ENCODE measurements at places on chromosomes 1 and 21.

DNA sequence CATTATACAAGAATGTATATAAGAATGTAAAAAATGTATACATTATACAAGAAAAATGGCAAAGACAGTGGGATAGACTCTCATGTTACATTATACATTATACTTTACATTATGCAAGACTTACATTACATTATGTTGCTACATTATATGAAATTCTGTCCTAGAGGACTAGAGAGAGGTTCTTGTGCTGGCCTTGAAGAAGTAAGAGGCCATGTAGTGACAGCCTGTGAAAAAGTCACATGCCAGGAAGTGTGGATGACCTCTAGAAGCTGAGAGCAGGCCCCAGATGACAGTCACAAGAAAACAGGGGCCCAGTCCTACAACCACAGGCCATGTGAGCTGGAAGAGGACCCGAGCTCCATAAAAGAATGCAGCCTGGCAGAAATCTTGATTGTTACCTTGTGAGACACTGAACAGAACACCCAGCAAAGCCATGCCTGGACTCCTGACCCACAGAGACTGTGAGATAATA, 30.5 kb upstream of the AHCYL1 start:
- no peak for DNase-seq

DNA sequence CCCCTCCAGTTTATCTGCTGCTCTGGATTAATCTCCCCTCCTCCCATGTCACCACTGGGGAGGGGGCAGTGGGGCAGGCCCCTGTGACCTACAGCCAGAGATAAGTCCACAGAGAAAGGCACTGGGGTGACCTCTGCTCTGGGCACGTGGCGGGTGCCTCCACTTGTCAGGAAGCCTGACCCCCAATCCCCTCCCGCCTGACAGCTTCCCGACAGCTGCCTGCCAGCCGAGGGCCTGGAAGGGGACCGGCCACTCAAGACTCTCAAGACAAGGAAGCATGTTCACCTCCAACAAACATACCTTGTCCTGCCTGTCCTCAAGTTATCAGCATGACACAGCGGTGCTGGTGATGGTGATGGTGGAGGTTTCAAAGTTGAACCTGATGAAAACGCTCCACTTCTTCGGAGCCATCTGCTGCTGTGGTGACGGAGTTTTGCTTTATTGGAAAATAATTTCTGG, 3.2 kb upstream of the FAAP20 start:
- DNase-seq = no peak

- DNase-seq = no peak
Measured at GRCh38 chr1:110606657-110607535, 738 bp upstream of the KCNA2 start.

GRCh38 chr21:46195595-46196195, 11.4 kb upstream of the SPATC1L start:
- DNase-seq = no peak

GRCh38 chr1:195577748-195578147, 1030.5 kb downstream of the KCNT2 start:
- no peak for DNase-seq

DNA sequence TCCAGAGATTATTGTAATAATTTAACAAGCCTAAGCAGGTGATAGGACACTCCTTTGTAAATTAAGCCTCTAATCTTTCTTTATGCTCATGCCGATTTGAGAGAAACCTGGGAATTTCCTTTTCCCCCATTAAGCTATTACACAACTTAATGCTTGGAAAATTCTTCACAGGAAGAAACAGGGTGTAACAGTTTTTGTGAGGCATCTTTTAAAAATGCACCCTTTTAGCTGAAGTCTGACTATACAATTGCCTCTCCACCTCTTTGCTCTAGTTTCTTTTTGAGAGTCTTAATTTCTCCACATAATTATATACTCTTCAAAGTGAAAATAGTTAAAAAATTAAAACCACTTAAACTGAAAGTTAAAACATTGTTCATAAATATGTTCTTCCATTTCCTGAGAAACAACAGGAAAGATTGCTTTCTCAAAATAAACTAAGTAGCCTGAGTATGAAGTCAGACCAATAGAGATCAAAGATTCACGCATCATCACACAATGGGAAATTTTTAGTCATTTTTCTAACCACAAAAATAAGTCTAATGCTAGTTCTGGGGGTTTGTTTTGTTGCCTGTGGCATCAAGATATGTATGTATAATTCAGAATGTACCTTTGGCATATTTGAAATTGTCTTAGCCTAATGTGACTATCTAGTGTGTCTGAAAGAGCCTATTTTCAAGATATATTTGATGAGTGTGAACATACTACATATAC, 34.7 kb downstream of the LRRC8D start:
- DNase-seq = no peak

GRCh38 chr1:147334292-147334691, 91.8 kb downstream of the CHD1L start:
- no peak for DNase-seq

- no peak for DNase-seq
Measured at GRCh38 chr1:245609354-245610150, 454.8 kb downstream of the KIF26B start.

DNA sequence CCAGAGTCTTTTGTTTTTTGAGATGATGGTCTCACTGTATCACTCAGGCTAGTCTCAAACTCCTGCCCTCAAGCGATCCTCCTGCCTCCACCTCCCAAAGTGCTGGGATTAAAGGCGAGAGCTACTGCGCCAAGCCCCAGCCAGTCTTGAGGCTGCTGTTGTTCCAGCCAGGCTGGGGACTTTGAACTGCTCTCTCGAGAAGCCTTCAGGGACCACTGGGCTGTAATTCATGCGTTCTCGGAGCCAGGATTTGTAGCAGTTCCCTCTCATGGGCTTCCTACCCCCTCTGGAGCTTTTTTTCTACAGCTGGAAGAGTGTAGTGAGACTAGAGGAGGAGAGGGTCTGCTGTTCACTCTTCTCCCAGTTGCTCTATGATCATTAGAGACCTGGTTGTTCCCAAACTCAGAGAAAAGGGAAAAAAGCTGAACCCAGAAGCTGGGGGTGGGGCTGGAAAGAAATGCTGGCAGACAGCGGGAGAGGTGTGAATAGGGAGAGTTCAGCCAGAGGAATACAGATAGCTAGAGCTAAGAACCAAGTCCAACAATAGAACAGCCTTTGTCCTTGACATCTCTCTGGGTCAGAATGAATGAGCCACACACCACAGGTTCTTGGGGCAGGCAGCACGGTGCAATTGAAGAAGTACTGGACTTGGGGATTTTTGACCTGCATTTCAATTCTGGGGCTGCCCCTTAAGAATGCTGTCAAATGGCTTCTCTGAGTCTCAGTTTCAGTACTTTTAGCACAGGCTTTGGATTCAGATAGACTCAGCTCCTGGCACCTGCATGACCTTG, 13.2 kb upstream of the SLC41A1 start:
- DNase-seq = no peak

DNA sequence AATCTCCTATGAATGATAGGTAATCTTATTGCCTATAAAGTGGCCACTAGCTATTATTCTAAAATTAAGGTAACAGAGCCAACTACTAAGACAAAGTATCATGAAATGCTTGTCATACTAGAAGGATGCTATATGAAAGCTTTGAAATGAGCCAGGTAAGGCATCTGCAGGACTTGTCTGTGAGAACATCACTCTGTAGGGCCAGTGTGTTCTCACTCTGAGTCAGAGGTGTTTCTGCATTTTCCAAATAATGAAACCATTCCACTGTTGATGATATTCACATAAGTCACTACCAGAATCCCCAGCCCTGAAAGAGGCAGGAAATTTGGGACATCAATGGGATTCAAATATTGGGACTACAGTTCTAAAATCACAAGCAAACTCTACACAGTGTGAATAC, 25.8 kb upstream of the GBP5 start:
- DNase-seq = no peak

GRCh38 chr1:78047631-78048030, 1.9 kb downstream of the GIPC2 start:
- DNase-seq = no peak
